Hematopoietic multipotent progenitor cell treated with erythropoietin and hydrocortisone succinate and interleukin-3 and kit ligand, for 6 days (in vitro differentiated cells): ENCODE measurements at places on chromosomes 4 and X.

DNA sequence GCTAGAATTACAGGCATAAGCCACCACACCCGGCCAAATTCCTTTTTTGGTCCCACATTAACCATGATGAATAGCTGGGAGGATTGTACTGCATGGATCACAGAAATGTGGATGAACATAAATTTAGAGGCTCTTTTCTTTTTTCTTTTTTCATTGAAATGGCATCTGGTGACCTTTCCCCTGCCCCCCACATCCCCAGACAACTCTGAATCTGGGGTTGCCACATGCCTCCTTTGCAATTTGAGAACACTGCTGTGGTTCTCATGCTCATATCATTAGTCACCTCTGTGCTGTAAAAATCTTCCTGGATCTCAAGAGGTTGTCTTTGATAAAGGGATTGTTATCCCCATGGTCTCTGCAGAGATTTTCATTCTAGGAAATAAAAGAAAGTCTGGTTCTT is 22.8 kb upstream of the FMR1NB start:
- no peak for DNase-seq

GRCh38 chr4:25081866-25082471 is 51.2 kb upstream of the LGI2 start:
- no peak for DNase-seq

- no peak for DNase-seq
These were observed 31.1 kb downstream of the JAKMIP1 start for GRCh38 chr4:6169239-6169638.

GRCh38 chr4:7434766-7435150 is at the start of gene PSAPL1:
Gene PSAPL1 (minus strand): TSS chr4:7434930. CDS start chr4:7434879, 51 bp downstream.
- peak; percentile 4 for DNase-seq

DNA sequence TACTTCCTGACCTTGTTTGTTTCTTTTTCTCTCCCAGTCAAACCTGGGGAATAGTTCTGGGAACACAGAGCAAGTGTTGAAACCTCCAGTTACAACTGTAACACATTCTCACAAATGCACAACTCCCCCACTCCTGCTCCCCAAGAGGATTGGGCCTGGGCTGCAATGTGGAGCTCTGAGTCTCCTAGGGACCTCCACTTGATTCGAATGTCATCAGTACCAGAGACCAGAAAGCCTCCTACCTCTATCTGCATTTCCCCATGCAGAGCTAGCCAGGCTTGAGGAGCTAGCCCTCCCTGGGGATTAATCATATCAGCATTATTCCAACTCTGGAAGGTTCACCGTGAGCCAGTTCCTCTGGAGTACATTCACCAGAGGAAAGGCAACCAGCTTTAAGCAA is 41.7 kb upstream of the CITED1 start:
- DNase-seq: no peak
